ENCODE measurements at places on chromosomes 13 and 19.

GRCh38 chr13:81757348-81757970, 1416.5 kb upstream of the SPRY2 start:
- DNase-seq = no peak

- DNase-seq = no peak
These were observed 36.5 kb upstream of the CLDN10 start for GRCh38 chr13:95516021-95516420.

DNA sequence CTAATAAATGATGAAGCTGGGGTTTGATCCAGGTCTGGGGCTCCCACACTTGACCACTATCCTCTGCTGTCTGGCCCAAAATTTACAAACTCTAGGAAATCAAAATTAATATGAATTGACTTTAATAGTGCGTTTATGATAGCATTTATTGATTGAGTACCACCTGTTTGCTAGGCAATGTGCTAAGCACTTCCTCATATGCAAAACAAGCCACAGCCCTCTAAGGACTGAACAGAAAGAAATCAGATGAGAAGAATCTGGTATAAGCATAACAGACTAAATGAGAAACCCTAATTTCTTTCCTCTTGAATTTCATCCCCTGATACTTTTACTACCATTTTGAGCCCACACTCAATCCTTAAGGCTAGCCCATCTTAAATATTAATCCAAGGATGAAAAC, 6.6 kb upstream of the MLNR start:
- no peak for DNase-seq

GRCh38 chr13:86447479-86447878, 648.3 kb upstream of the SLITRK6 start:
- DNase-seq = no peak

DNA sequence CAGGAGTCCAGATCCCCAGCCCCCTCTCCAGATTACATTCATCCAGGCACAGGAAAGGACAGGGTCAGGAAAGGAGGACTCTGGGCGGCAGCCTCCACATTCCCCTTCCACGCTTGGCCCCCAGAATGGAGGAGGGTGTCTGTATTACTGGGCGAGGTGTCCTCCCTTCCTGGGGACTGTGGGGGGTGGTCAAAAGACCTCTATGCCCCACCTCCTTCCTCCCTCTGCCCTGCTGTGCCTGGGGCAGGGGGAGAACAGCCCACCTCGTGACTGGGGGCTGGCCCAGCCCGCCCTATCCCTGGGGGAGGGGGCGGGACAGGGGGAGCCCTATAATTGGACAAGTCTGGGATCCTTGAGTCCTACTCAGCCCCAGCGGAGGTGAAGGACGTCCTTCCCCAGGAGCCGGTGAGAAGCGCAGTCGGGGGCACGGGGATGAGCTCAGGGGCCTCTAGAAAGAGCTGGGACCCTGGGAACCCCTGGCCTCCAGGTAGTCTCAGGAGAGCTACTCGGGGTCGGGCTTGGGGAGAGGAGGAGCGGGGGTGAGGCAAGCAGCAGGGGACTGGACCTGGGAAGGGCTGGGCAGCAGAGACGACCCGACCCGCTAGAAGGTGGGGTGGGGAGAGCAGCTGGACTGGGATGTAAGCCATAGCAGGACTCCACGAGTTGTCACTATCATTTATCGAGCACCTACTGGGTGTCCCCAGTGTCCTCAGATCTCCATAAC, at the start of gene APOE:
Gene APOE, plus strand, starts transcription at position 360 of the 724 bp plus-strand sequence. CDS start 829 bp downstream, outside the sequence.
- DNase-seq = no peak

GRCh38 chr19:17376935-17377600, at the start of gene PLVAP:
Gene PLVAP, minus strand, starts transcription at chr19:17377342. Its CDS starts 54 bp downstream, at chr19:17377288.
- DNase-seq = no peak

GRCh38 chr13:74450964-74451363, 316.8 kb upstream of the KLF12 start:
- DNase-seq = no peak

DNA sequence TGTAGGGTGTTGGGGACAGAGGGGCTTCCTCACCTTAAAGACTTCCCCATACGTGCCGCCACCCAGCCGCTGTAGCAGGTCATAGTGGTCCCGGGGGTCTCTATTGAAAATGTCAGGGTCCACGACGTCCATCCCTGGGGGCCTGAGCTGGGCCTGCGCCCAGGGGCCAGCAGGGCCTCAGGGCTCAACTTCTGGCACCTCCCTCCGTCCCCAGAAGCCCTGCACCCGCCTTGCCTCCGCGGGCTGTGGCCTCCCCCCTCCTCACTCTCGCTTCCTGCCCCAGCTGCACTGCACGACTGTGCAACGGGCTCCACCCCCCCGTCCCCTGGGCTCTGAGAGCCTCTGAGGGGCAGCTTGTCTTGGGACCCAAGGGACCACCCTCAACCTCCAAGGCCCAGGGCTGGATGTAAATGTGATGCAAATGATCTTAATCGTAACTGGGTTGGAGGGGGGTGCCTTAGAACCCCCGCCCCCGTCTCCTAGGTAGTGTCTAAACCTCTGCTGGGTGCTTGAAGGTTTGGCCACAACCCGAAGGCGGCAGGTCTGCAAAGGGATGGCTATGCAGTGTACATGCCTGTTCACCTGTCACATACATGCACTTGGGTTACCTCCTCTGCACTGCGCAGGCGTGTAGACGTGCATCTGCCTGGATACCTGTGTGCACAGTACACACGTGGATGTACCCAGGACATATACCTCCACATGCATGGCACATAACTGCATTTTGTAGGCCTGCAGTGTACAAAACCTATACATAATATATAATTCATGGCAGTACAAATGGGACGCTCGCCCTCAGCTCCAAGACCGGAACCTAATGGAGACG, at the start of gene MAP4K1:
Gene MAP4K1, minus strand, starts transcription at position 190 of the 826 bp plus-strand sequence. Its CDS starts 58 bp downstream, at position 132.
- no peak for DNase-seq

DNA sequence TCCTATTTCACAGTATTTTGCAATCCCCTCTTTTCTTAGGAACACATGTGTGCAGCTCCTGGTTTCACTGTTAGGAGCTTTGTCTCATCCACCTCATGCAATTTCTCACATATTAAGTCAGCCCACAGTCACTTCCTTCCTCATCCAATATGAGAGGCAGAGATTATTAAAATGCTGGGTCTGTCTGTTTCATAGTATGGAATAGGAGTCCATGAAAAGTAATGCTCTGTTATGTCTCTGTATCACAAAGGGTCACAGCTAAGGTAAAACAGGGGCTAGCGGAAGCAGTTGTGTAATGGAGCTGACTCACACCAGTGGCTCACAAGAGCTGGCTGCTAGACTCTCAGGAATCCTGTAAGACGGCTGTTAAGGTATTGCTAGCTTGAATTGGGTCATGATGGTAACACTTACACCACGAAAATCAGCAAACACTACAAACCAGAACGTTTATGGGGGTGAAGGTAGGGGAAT, 216.5 kb downstream of the EFNB2 start:
- no peak for DNase-seq

DNA sequence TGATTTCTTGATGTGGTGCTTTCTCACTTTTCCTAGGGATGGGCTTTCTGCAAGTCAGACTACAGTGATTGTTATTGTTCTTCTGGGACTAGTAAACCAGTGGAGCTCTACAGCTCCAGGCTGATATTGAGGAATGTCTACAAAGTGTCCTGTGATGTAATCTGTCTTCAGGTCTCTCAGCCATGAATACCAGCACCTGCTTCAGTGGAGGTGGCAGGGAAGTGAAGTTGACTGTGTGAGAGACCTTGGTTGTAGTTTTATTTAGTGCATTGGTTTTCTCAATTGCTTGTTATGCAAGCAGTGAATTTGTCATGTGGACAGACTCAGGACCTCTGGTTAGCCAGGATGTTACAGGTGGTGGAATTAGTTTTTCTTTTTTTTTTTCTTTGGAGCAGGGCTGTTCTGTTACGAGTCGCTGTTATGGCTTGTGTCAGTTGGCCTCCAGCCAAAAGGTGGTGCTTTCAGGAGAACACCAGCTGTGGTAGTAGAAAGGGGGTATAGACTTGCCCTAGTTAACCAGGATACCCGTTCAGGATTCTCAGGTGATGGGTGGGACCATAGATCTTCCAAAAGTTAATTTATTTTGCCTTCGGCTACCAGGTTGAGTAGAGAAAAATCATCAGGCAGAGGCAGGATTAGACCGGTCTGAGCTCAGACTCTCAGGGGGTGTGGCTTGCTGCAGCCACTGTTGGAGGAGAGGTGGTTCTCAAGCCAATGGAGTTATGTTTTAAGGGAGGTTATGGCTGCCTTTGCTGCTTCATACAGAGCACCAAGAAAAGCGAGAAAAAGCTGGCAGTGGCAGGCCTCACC, 11.9 kb upstream of the ZNF675 start:
- no peak for DNase-seq

DNA sequence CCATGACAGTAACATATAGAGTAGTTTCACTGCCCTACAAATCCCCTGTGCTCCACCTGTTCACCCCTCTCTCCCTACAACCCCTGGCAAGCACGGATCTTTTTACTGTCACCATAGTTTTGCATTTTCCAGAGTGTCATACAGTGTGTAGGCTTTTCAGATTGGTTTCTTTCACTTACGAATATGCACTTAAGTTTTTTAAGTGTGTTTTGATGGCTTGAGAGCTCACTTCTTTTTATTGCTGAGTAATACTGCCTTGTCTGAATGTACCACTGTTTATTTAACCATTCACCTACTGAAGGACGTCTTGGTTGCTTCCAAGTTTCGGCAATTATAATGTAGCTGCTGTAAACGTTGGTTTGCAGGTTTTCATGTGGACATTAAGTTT, 175.1 kb downstream of the ITGBL1 start:
- no peak for DNase-seq

DNA sequence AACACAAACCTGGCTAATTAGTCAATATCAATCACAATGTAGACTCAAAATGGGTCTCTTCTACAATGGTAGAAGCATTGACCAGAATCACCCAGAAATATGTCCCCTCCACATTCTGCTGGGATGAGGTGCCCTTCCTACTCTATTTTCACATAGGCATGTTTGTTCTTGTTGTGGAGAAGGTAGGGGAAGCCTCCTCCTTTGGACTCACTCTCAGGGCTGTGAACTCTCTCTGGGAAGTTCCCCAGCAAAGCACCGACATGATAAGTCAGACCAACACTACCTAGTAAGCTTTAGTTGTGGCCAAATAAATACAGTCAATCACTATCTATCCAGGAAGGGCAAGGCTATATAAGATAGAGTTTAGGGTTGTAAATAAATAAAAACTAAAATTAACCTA, 194.5 kb upstream of the UBL3 start:
- DNase-seq = no peak

DNA sequence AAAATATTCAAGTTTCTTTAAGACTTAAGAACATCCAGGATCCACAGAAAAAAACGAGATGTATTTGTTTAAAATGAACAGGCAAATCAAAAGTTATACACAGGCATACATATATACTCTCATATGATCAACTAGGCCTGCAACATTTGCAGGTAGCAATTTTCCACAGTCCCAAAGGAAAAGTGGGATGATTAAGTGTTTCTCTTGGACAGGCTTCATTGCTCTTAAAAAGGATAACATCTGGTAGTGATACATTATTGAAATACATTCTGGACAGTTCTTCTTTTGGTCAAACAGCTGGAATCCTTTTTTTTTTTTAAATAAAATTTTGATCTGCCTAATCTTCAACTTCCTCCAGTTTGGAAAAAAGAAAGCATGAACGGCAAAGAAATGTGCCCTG, 114.8 kb upstream of the TDRD3 start:
- no peak for DNase-seq

DNA sequence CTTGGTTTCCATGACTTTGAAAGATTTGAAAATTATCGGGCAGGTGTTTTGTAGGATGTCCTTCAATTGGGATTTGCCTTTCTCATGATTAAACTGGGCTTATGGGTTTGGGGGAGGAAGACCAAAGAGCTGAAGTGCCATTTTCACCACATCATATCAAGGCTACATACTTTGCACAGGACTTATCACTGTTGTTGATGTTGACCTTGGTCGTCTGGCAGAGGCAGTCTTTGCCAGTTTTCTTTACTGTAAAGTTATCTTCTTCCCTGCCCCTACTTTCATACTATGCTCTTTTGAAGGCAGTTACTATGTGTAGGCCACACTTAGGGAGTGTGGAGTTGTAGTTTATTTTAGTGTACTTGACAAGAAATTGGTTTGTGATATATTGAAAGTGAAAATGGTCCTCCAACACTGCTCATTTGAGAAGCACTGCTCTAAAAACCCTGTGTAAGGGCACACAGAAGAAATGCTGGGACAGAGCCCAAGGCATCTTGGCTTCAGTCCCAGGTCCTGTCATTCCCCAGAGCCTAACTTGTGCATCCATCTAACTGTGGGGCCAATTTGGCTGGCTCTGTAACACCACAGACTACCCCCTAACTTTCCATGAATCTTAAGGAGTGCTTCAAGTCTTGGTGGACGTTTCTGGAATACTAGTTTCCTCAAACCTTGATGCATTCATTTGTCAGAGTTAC, 384.9 kb downstream of the KCNRG start:
- DNase-seq = no peak

All from neural crest cell (in vitro differentiated cells).